ENCODE measurements at places on chromosomes 5 and 9.

DNA sequence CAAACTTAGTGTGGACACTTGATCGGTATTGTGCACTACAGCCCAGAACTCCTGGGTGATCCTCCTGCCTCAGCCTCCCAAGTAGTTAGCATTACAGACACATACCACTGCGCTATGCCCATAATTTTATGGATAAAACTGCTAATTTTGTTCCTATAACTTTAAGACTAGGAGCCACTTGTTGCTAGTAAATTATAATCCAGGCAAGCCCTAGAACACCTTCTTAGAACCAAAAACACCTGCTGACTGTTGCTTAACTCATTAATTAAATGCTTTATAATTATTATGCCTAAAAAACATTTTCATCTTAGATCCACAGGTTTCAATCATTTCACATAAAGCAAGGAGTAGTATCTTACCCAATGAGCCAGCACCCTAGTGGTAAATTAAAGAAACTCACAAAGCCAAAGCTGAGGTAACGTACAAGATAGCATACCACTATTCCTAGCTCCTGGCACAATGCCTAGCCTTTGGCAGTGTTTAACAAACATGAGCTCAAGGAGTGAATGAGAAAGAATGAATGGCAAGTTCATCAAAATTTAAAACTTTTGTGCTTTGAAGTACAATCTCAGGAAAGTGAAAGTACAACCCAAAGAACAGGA is 5.4 kb downstream of the MRPS27 start:
- peak; percentile 45 for DNase-seq

GRCh38 chr5:116315531-116315930 is 230.7 kb downstream of the COMMD10 start:
- DNase-seq, result no peak

DNA sequence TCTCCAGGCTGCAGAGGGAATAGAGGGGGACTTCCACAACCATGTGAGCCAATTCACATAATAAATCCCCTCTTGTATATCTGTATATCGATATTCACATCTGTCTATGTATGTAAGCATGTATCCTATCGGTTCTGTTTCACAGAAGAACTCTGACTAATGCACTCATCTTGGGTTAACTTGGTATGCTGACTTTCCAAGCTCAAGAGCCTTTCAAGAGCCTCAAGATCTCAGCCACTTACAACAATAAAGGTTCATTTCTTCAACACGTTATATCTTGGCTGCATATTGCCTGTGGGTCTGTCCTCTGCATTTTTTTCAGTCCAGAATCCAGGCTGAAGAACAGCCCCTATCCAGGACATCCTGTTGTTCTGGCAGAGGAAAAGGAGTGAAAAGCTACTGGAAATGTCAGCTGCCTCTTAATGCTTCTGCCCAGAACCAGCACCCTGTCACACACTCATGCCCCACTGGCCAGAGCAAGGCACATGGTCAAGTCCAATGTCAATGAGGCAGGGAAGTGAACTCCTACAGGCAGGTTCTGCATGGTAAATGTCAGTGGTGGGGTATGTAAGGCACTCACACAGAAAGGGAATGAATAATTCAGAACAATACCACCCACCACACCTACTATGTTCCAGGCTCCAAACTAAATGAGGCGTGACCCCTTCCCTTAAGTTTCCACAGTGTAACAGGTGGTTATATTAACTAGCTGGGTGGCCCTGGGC is 91.6 kb upstream of the ICE1 start:
- DNase-seq, result no peak

GRCh38 chr5:59850766-59851165 is 42.8 kb downstream of the PDE4D start:
- no peak for DNase-seq

DNA sequence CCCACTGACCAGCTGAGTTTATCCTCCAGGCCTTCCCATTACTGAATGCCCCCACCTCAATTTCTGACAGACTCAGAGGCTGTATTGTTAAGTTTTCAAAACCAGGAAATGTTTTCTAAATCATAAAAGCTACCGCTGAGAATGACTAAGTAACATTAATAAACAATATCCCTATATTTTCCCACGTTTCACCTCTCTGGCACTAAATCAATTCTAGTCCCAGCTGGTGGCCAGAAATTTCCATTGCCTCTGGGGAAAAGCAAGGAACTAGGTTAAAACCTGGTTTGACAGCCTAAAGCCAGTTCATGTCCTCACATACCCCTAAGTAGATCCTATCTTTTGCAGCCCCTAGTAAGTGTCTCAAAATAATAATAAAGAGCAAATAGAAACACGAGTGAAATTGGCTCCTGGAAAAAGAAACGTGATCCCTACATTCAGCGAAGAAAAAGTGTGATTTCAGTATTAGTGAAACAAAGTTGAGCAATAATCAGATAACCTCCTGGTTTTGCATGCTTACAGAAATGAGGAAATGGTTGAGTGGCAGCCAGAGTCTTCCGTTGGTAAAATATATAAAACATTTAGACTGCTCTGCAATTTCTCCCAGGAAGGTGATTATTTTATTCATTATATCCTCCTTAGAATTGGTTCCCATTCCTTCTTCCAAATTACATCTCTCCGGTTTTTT is 110.9 kb downstream of the ESM1 start:
- DNase-seq, result no peak

GRCh38 chr5:54868511-54869483 is 116.6 kb downstream of the ESM1 start:
- DNase-seq, result no peak

- no peak for DNase-seq
Measured at GRCh38 chr5:136164226-136164625, 28.7 kb downstream of the SMIM32 start.

DNA sequence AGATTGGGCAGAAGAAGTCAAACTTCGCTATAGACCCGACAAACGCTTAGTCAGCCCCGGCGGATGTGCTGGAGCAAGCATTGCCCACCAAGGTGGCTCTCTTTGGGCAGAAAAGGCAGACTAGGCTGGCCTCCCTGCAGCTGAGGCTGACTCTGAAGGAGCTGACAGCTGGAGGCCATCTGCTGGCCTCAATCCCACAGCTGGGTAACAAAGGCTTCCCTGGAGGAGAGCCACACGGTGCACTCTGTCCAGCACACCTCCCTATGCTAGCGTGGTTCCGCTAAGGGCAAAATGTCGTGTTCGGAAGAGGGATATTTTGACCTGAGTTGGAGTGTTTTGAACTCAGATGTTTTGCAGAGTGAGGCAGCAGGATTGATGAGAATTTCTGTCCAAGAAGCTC is 103.5 kb upstream of the PTCH1 start:
- no peak for DNase-seq

DNA sequence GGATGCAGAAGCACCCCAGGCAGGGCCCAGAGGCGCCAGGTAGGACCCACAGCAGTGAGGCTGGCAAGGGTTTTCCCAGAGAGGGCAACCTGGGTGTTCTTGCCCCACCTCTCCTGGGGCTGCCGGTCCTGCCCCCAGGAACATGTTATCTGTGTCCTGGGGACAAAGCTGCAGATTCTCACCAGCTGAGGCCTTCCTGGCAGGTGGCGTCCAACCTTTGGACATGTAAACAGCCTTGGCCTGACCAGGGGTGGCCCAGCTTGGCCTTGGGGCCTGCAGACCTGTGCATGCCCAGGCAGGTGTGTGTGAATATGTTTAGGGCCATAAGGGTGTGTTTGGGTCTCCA is 101.8 kb upstream of the LARP1 start:
- no peak for DNase-seq

DNA sequence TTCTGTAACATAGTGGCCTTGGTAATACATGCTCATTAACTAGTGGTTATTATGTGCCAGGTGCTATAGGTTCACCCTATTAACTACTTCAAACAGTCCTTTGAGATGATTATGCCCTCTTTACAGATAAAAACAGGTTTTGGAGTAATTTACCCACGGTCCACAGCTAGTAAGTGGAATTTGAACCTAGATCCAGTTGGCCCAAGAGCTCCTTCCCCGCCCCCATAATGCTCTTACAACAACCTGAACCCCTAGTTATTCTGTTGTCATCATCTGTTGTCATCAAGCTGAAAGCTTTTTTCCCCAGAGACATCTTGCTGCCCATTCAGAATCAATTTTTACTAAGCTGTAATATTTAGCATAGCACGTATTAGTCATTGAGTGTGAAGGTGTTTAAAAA is 23.2 kb downstream of the XPA start:
- DNase-seq, result no peak

GRCh38 chr5:89028595-89029285 is 145.8 kb upstream of the MEF2C start:
- no peak for DNase-seq

DNA sequence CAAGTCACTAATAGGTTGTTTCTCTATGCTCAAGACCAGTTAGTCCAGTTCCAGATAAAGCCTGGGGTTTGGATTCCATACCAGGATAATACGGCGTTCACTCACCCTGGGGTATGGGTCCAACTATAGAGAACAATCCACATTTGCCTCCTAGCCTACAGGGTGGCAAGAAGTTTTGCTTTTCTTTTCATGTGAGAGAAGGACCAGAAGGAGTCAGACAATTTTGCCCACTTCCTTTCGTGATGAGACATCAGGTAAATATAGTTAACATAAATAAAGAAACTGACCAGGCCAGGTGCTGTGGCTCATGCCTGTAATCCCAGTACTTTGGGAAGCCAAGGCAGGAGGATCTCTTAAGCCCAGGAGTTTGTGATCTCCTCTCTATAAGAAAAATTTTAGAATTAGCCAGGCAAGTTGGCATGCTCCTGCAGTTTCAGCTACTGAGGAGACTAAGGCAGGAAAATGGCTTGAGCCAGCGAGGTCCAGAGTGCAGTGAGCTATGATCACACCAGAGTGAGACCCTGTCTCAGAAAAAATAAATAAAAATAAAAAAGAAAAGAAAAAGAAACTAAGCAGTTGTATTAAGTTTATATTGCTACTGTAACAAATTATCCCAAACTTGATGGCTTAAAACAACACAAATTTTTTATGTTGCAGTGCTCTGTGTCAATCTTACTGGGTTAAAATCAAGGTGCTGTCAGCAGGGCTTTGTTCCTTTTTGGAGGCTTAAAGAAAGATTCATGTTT is 7.5 kb upstream of the REEP5 start:
- DNase-seq, result no peak

DNA sequence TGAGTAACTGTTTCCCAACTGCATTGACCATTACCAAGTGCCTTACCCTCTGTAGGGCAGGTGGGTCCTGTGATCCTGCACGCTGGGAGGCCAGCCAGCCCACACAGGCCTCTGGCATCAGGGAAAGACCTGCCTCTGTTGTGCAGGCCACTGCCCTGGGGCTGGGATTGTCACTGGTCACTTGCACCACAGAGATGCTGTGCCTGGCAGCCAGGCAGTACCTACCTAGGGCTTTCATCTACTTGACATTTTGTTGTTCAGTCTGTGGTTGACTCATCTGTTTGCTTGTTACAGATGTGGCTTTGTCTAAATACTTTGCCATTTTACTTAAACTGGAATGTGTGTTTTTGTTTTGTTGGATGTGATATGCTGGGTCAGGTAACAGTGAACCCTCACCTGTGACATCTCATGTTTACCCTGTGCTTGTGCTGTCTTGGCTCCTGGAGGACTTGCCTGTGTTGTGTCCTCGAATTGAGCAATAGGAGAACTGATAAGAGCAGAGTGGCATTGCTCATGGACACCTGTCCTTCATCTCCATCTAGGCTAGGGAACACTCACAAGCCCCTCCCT is 32.8 kb downstream of the SECISBP2 start:
- no peak for DNase-seq

GRCh38 chr9:110710420-110710819 is 41.8 kb downstream of the MUSK start:
- DNase-seq, result no peak

GRCh38 chr5:74502479-74502950 is 138.0 kb downstream of the ENC1 start:
- DNase-seq, result no peak

DNA sequence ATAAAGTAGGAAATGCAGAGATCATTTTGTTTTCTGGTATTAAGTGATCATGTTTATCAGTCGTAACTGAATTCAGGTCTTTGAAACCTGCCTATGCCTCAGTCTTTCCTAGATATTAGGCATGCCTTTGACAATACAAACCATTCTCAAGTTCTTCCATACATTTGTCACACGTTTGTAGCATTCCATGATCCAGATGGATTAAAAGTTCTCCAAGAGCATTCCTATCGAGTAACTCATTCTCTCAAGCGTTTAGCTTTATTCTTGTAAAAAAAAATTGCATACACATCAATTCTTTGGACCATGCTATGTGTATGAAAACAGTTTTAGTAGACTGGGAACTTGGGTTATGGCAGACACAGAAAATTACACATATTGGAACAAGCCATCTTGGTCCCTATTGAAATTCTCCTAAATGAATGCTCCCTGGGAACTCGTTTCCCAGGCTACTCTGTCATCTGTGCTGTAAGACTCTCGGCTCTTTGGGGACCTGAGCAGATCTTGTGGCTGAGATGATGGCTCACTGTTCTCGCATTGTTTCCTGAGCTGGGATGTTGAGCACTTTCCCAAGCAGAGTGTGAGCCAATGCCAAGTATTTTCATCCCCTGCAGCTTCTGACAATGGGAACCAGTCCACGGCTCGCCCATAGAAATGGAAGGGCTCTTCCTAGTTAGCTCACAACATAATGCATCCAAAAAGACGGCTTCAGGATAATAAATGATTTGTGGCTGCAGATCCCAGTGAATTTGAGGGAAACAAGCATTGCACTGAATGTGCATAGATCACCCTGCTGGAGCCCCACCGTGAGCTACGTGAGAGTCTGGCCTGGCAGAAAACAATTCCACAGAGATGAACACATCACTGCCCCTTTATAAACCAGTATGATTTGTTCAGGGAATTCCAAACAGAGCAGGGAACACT is 230.2 kb downstream of the IRX1 start:
- DNase-seq, result no peak

DNA sequence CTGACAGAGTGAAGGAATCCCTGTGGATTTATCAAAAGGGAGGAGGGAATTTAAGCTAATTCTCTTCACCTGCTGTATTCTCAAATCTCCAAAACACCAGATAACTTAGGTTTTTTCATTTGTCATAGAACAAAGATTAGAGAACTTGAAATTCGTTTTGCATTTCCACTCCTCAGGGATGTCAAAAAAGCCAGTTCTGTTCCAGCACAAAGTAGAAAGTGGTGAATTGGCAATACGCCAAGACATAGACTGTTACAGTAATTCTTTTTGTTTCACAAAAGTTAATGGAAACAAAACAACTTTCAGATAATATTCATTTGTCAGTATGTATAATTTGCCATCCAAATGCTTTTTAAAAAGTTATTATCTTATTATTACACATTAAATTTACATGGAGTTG is 15.0 kb downstream of the S1PR3 start:
- no peak for DNase-seq

GRCh38 chr5:57749396-57749795 is 266.8 kb upstream of the ACTBL2 start:
- DNase-seq, result peak; percentile 70
